ENCODE measurements at places on chromosomes 3 and 15. TPM values are rescaled to one million over a fixed set of nuclear protein-coding genes. Genes with fewer than 3 reads are reported as not detected.

The RTP3 gene
- total RNA-seq = not detected

The TERC gene
- total RNA-seq = 580 TPM

The GOLGA8K gene
- total RNA-seq = not detected

The CASR gene
- not detected for total RNA-seq

The TLR9 gene
- not detected for total RNA-seq

The OR5K2 gene
- total RNA-seq = not detected

The HACD3 gene
- total RNA-seq = 104 TPM

The CCDC13 gene
- total RNA-seq = 0.19 TPM

The RPS27L gene
- 463 TPM for total RNA-seq

The CHSY1 gene
- 84.7 TPM for total RNA-seq

The WDR93 gene
- total RNA-seq = under 0.01 TPM

The TMC3 gene
- 3.9 TPM for total RNA-seq

The SNX22 gene
- 0.19 TPM for total RNA-seq

The CHRNA7 gene
- total RNA-seq = 0.19 TPM

The TRMT10C gene
- 32.2 TPM for total RNA-seq

The RFC4 gene
- 20.9 TPM for total RNA-seq

The SEMA3B gene
- 2.8 TPM for total RNA-seq

The GOLGA8S gene
- not detected for total RNA-seq
